ENCODE measurements at places on chromosomes 16 and 17.

- DNase-seq = no peak
Measured at GRCh38 chr16:29777576-29778350, at the start of gene ZG16. ZG16 (plus strand) TSS chr16:29778256; CDS start chr16:29779267, 1,011 bp downstream.

DNA sequence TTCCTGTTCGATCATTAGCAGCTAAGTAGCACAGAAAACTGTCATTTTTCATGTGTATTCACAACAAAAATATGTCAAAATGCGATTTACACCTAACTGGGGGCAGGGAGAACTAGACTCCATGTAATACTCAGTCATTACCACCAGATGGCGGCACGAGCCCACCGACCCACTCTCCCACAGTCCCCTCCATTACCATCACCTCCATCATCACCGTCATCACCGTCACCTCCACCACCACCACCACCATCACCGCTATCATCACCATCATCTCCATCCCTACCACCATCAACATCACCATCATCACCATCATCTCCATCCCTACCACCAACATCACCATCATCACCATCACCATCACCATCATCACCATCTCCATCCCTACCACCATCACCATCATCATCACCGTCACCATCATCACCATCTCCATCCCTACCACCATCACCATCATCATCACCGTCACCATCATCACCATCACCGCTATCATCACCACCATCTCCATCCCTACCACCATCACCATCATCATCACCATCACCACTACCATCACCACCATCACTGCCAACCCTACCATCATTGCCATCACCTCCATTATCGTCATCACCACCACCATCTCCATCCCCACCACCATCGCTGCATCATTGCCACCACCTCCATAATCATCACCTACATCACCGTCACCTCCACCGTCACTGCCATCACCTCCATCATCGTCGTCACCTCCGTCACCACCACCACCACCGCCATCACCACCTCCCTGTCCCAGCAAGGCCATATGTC lies 14.4 kb downstream of the NDUFAF8 start:
- no peak for DNase-seq

DNA sequence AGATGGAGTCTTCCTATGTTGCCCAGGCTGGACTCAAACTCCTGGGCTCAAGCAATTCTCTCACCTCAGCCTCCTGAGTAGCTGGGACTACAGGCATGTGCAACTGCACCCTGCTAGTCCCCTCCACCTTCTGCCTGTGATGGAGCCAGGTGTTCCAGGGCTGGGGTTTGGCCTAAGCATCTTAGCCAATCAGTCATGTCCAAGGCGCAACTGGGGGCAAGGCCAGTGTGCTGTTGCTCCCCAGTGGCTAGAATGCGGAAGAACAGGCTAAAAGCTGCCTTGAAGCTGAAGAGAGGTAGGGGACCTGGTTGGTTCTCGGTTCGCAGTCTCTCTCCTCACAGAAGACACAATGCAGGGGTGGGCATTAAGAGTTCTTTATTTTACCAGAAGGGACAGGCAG lies 18.6 kb downstream of the FLOT2 start:
- no peak for DNase-seq

DNA sequence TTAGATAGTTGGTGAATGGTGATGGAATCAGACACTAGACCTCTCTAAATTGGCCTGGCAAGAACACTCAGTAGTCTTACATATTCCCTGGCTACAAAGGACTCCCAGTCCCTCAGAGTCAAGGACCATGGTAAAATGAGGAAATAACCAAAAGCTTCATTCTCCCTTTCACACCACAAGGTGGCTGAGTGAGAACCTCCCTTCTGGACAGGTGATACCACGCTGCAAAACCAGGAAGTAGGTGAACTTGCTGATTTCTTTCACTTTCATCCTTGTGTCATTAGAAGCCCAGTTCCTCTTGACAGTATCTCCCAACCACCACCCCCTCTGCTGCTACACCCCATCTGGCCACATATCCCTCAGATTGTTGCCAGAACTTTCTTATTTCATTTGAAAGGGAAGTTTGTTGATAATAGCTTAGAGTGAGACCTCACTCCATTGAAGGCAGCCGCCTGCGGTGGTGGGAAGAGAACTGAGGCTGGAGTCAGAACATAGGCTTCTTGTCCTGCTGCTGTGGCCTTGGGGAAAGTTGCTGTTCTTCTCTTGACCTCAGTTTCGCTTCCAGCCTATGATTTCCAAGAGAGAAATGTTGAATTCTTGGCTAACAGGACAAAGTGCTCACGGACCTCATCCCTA lies 290.6 kb upstream of the CCL2 start:
- no peak for DNase-seq

GRCh38 chr16:52078716-52079655 lies 468.0 kb downstream of the TOX3 start:
- no peak for DNase-seq

DNA sequence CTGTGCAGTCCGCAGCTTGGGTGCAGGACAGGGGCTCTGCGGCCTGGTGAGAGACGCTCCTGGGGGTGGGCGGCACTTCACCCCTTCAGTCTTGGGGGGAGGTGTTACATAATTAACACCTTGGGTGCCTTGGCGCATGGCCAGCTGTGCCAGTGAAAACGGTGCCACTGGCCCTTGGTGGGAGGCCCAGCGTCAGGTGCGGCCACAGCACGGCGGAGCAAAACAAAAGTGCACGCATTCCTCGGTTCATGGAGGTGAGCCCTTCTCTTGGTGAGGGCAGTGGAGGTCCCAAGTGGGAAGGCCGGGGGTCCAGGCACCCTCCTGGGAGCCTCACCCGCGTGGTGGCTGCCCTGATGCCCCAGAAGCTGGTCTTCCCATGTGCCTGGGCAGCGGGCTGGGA lies 89.8 kb downstream of the ENGASE start:
- no peak for DNase-seq

DNA sequence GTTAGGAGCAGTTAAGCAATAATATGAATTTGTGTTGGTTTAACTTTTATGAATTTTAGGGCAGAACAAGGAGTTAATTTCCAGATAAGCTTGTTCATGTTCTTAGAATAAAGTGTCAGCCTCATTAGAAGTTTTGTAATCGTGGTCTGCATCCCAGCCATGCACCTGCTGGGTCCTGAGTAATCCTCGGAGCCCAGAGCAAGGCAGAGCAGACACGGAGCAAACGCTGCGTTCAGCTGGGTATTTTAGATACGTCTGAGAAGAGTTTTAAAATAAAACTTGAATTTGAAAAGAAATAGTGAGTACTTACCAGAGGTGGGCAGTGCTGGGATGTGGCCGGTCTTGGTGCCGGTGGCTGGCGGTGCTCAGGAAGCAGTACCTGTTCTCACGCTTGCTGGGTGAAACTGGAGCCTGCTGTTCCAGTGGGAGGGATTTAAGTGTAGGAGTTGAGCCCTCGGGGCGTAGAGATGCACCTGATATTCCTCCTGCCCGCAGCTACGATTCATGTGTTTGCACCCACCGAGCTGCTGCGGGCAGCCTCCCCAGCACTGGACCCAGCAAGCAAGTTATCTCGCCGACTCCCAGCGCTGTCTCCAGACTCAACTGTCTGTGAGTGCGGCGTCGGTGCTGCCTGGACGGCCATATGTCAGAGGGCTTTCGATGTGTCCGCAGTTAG lies at the start of gene ZNF750:
Gene ZNF750 (minus strand): TSS at position 406 of the 676 bp plus-strand sequence. CDS start 7,568 bp downstream, outside the sequence.
- DNase-seq = no peak

DNA sequence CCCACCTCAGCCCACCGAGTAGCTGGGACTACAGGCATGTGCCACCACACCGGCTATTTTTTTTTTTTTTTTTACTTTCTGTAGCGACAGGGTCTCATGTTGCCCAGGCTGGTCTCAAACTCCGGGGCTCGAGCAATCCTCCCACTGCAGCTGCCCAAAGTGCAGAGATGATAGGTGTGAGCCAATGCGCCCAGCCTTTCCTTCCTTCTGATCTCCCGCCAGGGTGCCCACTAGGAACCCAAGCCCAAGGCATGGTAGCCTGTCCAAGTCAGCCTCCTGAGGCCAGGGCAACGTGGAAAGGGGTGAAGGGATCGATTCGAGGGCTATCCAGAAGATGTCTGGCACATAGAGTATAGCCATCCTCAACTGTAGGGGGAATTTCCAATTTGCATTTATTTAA lies 9.6 kb upstream of the CREBBP start:
- DNase-seq = no peak

GRCh38 chr17:11997972-11998233 lies 628 bp upstream of the ZNF18 start:
- DNase-seq = no peak

- DNase-seq = peak; percentile 85
Measured at GRCh38 chr17:82351713-82352488, 7.1 kb upstream of the TEX19 start.

DNA sequence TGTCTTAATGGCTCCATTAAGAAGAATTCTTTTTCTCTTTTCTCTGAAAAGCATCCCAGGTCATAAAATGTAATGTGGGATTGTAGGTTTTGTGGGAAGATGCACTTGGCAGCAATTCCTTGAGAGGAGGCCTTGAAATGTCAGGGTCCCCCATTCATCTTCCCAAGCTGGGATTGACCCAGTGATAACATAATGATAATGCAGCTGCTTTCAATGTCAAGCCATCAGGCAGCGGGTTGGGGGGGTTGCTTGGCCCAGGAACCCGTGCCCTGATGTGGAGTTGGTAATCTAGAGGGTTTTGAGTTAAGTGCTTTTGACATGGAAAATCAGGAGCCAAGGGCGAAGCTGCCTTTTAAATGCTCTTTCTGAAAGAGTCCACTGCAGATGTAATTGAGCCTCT lies 484.0 kb downstream of the WWOX start:
- no peak for DNase-seq

DNA sequence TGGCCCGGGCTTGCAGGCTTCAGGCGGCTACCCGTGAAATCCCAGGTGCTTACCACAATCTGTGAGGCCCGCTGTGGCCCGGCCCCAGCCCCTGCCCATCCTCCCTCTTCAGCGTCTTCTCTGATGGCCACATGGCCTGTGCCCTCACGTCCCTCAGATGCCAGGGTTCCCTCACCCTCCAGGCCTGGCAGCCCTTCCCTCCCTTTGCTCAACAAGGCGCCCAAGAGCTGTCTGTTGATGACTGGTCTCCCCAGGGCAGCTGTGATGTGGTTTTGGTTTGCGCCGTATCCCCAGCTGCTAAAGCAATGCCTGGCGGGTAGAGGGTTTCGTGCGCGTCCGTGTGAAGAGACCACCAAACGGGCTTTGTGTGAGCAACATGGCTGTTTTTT lies 35.1 kb downstream of the PMM2 start:
- no peak for DNase-seq

DNA sequence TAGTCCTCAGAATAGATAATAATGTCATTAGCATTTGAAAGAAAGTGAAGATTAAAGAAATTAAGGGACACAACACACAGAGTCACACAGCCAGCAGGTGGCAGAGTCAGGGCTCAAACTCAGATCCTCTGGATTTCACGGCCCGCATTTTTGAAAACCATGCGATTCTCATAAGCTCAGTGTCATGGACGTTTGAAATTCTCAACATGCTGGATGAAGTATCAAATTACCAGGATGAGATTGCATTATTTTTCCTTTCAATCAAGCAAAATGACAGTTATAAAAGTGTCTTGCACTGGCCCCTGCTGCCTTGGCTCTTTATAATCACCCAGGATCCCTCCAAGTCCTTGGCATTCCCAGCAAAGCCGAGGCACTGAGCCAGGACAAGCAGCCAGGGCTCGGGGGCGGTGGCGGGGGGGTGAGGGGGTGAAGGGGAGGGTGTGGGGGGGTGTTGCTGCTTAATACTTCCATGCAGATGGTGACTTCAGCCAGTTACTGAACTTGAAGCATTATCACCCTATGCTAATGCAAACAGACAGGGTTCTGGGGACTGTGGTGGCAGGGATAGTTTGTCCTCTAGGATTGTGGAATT lies 6.6 kb upstream of the BMERB1 start:
- peak; percentile 45 for DNase-seq

- no peak for DNase-seq
Measured at GRCh38 chr17:79912552-79913330, 73.5 kb upstream of the CBX4 start.

- no peak for DNase-seq
Measured at GRCh38 chr17:1843947-1844346, 14.1 kb downstream of the RPA1 start.

- no peak for DNase-seq
Measured at GRCh38 chr16:31225193-31225592, 8.3 kb upstream of the PYDC1 start.

GRCh38 chr17:30521766-30522165 lies 44.6 kb downstream of the GOSR1 start:
- no peak for DNase-seq

DNA sequence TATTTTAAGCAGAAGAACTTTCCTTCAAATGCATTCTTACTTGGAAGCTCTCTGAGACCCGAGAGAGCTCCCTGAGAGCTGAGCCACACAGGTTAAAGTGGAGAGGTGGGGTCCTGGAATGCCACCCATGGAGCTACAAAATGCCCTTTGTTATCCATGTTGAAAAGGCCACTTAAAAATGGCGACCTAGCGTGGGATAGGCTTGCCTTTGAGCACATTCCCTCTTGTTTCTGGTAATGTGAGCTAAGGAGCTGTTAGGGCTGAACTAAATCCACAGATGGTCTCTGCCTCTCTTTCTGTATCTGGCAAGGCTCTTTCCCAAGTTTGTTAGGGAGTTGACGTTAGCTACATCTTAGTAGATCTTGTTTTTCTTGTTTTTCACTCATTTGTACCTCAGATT lies 171.6 kb downstream of the SNX29 start:
- no peak for DNase-seq

- DNase-seq = no peak
Measured at GRCh38 chr17:64209983-64210382, 53.1 kb downstream of the TEX2 start.

DNA sequence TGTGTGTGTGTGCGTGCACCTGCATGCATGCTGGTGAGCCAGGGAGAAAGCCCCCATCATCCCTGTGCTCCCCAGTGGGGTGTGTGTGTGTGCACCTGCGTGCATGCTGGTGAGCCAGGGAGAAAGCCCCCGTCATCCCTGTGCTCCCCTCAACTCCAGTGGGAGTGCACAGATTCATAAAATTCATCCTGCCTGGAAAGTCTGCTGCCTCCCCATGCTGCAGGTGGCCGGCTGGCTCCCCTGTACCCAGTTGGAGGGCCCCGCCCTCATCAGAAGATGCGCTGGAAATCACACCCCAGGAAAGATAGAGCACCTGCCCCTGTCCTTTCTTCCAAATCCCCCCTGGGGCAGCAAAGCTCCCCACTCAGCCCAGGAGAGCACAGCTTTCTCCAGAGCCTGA lies 84.8 kb upstream of the DOC2B start:
- no peak for DNase-seq

DNA sequence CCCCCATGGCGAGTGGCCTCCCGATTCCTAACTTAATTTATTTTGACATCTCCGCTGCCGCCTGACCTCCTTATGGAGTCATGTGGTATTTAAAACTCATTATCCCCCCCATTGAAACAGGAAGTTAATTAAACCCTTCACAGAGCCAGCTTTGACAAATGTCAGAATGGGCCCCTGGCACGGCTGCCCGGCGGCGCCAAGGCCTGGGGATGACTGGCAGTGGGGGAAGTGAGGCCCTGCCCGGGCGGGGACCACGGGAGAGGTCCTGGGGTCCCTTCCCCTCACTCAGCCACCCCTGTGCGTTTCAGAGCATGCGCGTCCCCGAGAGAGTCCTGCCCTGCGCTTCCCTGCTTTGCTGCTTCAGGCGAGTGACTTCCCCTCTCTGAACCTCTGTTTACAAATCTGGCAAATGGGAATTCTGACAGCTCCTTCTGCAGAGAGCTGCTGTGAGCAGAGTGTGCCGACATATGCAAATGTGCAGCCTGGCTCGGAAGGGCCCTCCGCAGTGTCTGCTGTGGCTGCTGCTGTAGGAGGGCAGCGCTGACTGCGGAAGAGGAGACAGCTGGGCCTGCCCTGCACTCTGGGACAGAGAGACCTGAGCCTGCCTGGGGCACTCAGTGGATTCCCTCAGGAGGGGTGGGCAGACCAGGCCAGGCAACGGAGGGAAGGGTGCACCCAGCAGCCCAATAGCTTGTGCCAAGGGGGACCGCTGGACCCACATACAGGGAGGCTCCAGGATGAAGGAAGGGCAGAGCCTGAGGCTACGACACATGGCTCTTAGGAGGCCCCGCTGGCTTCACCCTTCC lies 4.4 kb upstream of the ZFPM1 start:
- DNase-seq = no peak
